ENCODE measurements at places on chromosomes 11 and 22.

GRCh38 chr22:41752011-41752970 lies 48.2 kb upstream of the CCDC134 start:
- DNase-seq: no peak

- no peak for DNase-seq
These were observed 30.7 kb downstream of the PPP2R1B start for GRCh38 chr11:111735262-111736116.

DNA sequence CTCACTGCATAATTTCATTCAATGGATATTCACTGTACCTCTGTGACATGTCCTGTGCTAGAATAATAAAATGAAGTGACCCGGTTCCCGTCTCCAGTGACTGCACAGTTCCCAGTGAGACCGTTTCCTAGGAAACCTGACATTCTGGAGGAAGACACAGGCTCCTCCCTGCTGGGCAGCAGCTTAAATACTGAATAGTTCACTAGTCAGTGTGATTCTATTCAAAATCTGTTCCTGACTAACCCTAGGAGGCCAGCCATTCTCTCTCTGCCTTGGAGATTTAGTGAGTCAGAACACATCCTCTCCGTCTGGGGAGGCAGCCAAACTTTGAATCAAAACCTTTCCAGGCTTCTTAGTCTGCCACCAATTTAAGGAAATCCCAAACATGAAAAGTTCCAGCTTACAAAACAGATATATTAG lies 11.3 kb downstream of the TRIM66 start:
- DNase-seq: no peak

- no peak for DNase-seq
These were observed 41.8 kb downstream of the ENTHD1 start for GRCh38 chr22:39851606-39852315.

- no peak for DNase-seq
These were observed 29.3 kb downstream of the RTN3 start for GRCh38 chr11:63710476-63711217.

DNA sequence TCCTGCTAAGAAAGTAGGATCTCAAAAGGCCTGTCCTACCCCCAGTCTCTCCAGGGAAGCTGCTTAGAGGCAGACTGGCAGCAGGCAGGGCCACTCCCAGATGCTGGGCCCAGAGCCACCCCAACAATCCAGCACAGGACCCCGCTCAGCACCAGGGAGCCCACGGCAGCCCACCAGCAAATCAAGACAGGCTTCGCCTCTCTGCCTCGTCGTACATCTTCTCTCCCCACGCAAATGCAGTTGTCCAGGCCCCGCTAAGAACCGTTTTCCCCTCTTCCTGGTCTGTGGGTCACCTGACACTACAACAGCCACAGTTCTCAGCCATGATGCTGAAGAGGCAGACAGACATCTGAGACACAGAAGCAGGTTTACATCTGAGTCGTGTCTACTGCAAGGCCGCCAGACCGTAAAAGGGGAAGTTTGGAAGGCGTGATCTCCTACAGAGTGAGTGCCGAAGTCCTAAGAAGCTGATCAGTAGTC lies 51.1 kb downstream of the IGSF9B start:
- DNase-seq: no peak

- no peak for DNase-seq
These were observed 54.4 kb downstream of the DGCR2 start for GRCh38 chr22:19067696-19068348.

- DNase-seq: no peak
These were observed 814.6 kb downstream of the DLG2 start for GRCh38 chr11:84812471-84812969.

DNA sequence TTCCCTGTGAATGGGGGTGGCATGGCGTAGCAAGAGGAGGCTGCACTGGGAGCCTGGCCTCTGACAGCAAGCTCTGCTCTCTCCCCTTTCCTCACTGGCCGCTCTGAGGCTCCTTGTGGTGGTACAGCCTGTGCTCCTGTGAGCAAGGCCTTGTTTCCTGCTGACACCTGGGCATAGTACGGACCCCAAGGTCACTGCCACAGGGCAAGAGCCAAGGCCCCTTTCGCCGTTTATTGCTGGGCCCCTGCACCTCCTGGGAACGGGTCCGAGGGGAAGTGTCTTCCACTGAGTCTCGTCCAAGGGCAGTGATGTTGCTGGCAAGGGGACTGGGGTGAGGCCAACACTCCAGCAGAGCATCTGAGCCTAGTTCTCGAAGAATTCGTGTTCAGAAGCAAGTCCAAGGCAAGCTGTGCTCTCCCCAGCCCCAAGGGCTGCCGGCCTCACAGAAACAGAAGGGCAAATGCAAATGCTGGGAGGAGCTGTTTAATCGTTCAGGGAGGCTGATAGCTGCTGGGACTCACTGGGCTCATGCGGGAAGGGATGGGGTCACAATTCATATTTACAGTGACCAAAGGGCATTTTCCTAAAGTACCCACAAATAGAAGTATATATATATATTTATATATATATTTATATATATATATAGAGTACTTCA lies 15.9 kb upstream of the TTLL12 start:
- DNase-seq: no peak

- DNase-seq: no peak
These were observed 35.9 kb upstream of the TREH start for GRCh38 chr11:118715245-118715831.

DNA sequence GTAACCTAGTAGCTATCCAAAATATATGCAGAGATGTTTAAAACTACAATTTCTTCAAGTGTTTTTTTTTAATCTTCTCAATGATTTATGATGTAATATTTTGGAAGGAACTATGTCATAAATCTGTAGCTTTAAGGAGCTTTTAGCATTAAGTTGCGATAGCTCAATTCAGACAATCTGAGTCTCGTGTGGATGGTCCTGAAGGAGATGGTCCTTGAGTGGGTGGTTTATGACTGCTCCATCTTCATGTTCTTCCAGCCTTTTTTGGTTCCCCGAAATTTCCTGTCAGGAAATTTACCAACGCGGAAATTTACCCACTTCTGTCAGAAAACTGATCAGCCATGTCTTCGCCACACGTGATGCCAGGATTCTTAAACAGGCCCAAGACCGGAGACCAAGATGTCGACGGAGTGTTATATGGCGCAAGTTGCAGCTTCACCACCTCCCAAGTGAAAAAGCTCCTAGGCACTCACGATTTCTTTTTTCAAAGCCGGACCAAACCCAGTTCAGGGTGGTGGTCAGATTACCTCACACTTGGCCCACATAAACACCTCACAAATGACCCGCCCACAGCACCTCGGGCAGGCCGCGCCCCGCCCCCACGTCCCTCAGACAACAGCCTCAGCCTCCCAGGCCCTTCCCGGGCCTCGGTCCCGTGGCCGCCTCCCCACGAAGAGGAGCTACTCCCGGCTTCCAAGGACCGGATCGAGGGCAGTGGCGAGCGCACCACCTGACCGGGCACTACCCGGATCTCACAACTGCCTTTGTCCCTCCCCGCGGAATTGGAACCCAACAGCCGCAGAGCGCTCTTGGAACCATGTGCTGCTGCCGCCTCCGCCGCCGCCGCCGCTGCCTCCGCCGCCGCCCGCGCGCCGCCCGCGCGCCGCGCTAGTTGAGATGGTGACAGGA lies at the start of gene MORC2:
Gene MORC2 (minus strand): TSS at position 760 of the 909 bp plus-strand sequence. CDS start 885 bp downstream, outside the sequence.
- no peak for DNase-seq

DNA sequence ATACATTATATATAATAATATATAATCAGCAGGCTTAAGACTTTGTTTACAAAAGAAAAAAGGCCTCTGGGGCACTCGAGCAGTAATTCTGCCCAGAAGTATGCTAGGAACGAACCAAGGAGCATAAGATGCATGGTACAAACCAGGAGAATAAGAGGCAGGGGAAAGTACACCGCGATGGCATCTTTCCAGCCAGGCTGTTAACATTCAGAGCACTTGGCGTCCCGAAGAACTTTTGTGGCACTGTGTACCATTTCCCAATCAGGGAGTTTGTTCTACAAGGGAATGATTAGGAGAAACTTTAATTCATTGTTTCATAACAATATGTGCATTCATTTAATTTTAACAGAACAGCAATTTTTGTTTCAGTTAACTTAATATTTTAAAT lies 125.1 kb downstream of the WT1 start:
- DNase-seq: no peak

DNA sequence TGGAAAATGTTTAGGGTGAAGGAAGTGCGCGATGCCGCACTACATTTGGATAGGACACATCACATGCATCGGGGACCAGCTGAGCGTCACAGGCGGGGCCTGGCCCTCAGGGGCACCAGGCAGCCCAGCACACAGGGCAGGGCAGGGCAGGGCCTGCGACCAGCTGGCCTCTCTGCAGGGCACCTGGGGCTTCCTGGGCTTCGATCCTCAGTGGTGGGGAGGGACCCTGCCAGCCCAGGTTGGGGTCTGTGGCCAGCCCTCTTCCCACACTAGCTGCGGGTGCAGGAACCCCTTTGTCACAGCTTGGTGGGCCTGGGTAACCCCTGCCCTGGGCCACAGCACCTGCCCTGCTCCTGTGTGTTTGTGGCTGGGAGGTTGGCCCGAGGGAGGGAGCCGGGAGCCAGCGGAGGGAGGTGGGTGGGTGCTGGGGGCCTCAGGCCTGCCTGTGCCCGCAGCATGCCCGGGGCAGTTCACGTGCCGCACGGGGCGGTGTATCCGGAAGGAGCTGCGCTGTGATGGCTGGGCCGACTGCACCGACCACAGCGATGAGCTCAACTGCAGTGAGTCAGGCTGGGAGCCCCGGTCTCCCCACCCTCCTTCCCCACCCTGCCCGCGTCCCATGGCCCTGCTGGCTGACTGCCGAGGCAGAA lies 37.9 kb downstream of the ST14 start:
- DNase-seq: no peak

DNA sequence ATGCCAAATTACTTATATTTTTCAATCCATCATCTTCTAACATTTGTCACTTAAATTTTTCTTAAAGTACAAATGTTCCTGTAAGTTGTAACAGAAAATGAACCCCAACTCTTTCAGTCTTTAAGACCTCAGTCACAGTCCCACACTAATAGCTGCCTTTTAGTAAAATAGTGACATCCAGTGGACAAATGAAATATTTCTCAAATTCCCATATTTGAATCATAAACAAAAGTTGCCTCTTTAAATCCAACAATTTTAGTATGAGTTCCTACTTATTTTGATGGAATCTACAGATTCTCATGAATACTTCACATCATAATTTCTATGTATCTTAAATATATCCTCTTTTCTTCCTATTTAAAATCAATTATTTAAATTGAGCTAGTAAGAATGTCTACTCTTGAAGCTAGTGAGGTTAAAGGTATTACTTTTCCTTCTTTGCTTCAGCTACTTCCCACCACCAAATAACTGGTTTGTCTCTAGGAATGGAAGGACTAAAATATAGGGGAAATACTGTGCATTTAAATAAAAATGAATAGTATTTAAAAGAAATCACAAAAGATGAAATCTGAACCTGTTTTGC lies 9.2 kb downstream of the LIN7C start:
- DNase-seq: no peak

DNA sequence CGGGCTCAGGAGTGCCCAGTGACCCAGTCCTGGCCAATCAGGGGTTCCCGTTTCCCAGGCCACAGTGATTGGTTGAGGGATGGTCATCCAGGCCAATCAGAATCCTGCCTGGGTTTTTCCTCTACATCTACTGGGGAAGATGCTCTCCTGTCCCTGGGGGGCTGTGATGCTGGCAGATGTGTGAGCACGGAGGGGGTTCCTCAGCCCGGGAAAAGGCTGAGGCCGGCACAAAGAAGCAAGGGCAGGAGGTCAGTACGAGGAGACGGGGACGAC lies 171.2 kb downstream of the CTTN start:
- DNase-seq: no peak
